Amygdala (tissue), 56 donors: ENCODE measurements at places on chromosomes 2 and 18.

DNA sequence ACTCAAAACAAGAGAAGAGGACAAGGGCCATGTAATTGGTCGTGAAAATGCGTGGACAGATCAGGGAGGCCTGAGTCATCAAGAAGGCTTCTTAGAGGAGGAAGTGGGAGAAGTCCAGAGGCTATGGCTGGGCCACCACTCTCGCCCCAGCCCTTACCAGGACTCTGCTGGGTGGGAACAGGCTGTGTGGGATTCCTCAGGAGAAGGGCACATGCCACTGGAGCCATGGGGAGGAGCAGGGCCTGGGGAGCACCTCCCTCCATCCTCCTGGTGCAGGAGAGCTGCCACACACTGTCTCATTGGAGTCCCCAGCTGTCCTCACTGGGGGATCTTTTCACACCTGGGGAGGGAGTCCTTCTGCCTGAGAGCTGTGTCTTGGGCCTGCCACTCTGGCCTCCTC is 9.4 kb upstream of the RALB start:
- DNase-seq: no peak

DNA sequence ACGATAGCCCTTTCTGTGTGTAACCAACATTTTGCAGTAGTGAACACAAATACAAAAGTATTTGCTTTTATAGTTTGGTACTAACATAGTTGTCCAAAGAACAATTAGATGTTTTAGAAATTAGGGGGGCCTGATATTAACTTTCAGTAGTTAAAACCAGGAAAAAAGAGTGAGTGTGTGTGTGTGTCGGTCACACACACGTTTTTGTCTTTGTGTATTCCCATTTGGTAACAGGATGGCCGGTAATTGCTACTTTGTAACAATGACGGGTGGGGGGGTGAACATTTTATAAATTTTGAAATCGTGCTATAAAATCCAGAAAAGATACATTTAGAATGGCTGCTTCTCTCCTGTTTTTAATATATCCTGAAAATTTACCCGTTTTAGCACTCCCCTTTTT is 1.5 kb downstream of the PPIG start:
- no peak for DNase-seq

DNA sequence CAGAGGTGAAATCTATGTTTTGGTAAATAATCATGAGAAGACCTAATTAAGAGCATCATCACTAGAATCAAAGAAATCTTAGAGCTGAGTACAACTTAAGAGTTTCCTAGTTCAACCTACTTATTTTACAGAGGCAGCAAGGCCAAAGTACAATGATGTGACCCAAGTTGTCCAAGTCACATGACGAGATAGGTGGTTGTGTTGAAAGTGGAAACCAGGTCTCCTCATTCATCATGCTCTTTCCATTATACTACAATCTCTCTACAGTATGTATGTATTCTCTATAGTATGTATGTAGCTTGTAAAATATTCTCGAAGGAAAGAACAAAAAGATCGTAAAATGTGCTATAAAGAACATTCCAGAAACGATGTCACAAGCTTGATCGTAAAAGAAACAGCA is 895.0 kb upstream of the FSHR start:
- no peak for DNase-seq

DNA sequence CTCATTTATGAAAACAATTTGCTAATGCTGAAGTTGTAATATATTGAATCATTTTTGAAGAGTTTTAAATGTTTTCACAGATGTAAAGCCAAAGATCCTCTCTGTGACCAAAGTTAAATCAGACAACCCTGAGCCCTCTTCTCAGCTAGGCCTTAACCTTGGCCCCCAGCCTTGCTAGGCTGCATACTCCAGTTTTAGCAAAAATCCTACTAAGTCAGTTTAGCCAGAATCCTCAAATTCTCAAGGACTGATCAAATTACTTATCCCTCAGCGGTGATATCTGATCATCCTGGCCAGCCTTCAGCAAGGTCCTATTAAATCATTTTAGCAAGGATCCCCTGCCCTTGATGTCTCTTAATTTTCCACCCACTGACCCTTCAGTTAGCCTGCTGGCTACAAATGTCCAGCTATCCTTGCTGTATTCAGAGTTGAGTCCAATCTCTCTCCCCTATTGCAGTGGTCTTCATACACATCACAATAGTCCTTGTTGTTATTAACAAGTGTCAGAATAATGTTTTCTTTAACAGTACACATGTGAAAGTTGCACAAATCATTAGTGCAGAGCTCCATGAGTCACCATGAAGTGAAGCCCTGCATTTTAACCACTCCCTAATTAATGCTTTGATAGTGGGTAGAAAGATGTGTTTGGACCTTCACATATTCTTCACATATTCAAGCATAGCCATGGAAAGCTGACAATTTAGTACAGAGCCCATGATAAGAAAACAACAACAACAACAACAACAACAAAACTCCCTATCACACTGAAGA is 206.4 kb downstream of the NBAS start:
- no peak for DNase-seq

- DNase-seq: no peak
Observed at GRCh38 chr2:10216677-10217488, 85.8 kb upstream of the HPCAL1 start.

- no peak for DNase-seq
Observed at GRCh38 chr2:1677821-1678165, 66.5 kb downstream of the PXDN start.

DNA sequence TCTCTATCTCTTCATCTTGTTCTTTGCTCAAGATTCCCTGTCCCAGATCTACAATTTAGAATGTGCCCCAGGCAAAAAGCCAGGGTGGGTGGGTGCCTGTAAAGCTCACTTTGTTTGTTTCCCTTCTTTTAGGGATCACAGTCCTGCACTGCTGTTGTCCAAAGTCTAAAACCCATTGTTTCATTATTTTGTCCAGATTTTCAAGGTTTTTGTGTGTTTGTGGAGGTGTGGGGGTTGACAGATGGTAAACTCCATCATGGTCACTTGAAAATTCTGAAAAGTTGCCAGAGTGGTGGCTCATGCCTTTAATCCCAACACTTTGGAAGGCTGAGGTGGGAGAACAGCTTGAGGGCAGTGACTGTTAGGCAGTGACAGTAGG is 41.5 kb downstream of the YES1 start:
- no peak for DNase-seq

GRCh38 chr2:222926915-222927314 is 66.1 kb downstream of the ACSL3 start:
- DNase-seq: no peak

DNA sequence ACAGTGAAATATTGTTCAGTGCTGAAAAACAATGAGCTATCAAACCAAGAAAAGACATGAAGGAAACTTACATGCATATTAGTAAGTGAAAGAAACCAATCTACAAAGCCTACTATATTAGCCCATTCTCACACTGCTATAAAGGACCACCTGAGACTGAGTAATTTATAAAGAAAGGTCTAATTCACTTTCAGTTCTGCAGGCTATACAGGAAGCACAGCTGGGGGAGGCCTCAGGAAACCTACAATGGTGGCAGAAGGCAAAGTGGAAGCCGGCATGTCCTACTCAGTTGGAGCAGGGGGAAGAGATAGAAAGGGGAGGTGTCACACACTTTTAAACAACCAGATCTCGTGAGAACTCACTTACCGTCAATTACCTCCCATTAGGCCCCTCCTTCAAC is 232.1 kb downstream of the TMX3 start:
- no peak for DNase-seq

DNA sequence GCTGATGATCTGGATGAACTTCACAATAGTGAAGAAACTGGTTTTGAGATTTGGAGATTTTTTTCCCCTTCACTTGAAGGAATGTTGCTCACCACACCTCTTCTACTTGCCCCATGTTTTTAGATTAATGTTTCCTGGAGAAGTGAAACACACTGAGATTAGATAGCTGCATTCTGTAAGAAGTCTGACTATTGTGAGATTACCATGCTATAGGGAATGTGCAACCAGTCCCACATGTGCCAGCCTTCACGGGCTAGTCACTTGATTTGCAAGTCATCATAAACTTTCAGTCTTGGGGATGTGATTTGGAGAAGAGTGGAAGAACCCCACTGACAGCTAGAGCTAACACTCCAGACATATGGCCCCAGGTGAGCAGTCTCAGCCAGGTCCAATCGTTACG is 7.4 kb upstream of the CCNYL1 start:
- DNase-seq: no peak

DNA sequence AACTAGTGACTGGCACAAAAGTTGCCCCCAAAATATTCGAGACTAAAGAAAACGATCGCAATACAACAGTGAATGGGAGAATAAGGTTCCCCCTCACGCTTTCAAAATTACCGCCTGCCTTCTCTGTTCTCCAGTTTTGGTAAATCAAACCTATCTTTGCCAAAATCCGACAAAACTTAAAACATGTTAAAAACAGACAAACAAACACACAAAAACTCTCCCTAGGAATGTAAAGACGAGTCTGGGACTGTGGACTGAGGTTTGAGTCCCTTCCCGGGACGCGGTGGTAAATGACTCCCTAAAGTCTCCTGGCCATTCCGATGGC is 435 bp upstream of the IMPACT start:
- no peak for DNase-seq

- DNase-seq: no peak
Observed at GRCh38 chr2:224308272-224308911, 93.5 kb downstream of the FAM124B start.

GRCh38 chr2:63827749-63828148 is 13.9 kb upstream of the UGP2 start:
- DNase-seq: no peak
